ENCODE measurements at places on chromosomes 4 and X. TPM values are rescaled to one million over a fixed set of nuclear protein-coding genes. Genes with fewer than 3 reads are reported as not detected.

GRCh38 chr4:75679876-75680575 is 6.8 kb upstream of the G3BP2 start:
- H3K27me3 ChIP-seq: no peaks in the 10 kb centered on the region
- no peak overlapping the region for H3K4me3 ChIP-seq
- no peaks in the 10 kb centered on the region for H3K36me3 ChIP-seq
- no peak overlapping the region for H3K27ac ChIP-seq

GRCh38 chrX:104254442-104255115 is at the start of gene ESX1:
Gene ESX1 (minus strand): TSS chrX:104254933. CDS start chrX:104254849, 84 bp downstream.
- H3K4me3 ChIP-seq: no peak within 1 kb of the TSS
- peaks cover 7% of the 10 kb centered on the region for H3K27me3 ChIP-seq
- peaks cover 16% of the 10 kb centered on the region for H3K4me1 ChIP-seq
- no peaks in the 10 kb centered on the region for H3K36me3 ChIP-seq
- no peak for DNase-seq

- H3K36me3 ChIP-seq: no peaks in the 10 kb centered on the region
- no peak for DNase-seq
These were observed 574 bp downstream of the BST1 start for GRCh38 chr4:15703439-15703838.

DNA sequence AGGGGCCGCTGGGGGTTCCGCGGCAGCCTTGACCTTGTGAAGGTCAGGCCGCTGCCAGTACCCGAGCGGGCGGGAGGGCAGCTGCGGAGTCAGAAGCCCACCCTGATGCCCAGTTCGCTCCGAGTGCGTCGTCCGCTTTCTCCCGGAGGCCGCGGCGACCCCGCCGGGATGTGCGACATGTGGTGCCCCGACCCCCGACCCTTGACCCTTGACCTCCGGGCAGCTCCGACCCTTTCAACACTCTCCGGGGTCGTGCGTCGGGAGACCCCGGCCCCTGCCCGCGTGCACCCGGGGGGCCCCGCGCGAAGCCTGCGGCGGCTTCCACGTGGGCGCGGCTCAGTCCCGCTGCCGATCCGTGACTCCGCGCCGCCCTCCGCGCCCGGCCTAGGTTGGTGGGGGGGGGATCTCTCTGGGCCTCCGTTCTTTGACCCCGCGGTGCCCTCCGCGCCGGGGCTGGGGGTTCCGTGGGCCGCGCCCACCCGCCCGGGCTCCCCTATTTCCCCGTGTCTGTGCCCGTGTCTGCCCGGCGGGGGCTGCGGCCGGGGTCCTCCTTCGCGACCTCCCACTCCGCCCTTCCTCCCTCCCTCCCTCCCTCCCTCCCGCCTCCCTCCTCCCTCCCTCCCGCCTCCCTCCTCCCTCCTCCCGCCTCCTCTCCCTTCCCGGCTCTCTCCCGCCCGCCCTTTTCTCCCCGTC is 609 bp upstream of the SLC25A6 start:
- H3K27ac ChIP-seq: peak overlapping the region; percentile 87
- H3K36me3 ChIP-seq: peaks cover 29% of the 10 kb centered on the region
- no peaks in the 10 kb centered on the region for H3K27me3 ChIP-seq
- peak overlapping the region; percentile 85 for H3K4me3 ChIP-seq
- peaks cover 24% of the 10 kb centered on the region for H3K4me1 ChIP-seq

DNA sequence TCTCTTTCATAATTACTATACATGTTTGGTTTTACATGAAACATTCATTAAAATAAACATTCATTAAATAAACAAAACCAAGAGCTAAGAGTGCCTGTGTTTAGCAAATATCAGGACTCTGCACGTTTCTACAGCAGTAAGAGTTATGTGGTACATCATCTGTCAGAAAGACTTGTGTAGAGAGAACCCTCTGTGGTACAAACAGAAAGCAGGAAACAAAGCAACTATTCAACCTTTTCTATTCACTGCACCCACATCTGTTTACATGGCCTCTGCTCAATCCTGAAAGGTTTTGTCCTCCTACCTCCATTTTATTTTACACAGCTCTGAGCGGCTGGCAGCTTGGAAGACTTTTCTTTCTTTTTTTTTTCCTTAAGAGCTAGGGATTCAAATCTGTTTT is 90.7 kb upstream of the PCDH18 start:
- no peak for DNase-seq
- H3K36me3 ChIP-seq: no peaks in the 10 kb centered on the region
- H3K4me3 ChIP-seq: no peak overlapping the region
- no peaks in the 10 kb centered on the region for H3K27me3 ChIP-seq
- no peaks in the 10 kb centered on the region for H3K4me1 ChIP-seq

- H3K27me3 ChIP-seq: no peaks in the 10 kb centered on the region
- no peak for DNase-seq
- no peak overlapping the region for H3K27ac ChIP-seq
- H3K36me3 ChIP-seq: no peaks in the 10 kb centered on the region
- H3K4me3 ChIP-seq: no peak overlapping the region
- no peaks in the 10 kb centered on the region for H3K4me1 ChIP-seq
These were observed 292.7 kb downstream of the GALNTL6 start for GRCh38 chr4:172105918-172106317.

DNA sequence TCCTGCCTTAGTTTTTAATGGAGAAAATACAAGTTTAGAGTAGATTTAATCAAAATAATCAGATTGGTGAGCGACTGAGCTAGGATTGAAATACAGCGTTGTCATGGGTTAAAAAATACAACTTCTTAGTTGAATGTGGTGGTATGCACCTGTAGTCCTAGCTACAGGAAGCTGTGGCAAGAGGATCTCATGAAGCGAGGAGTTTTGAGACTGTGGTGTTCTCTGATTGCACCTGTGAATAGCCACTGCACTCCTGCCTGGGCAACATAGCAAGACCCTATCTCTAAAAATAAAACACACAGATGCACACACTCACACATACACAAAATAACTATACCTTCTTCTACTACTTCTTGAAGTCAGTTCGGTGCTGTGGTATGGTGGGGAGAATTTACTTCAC is 19.8 kb upstream of the GBA3 start:
- DNase-seq: no peak
- no peaks in the 10 kb centered on the region for H3K36me3 ChIP-seq
- H3K4me1 ChIP-seq: peaks cover 5% of the 10 kb centered on the region

DNA sequence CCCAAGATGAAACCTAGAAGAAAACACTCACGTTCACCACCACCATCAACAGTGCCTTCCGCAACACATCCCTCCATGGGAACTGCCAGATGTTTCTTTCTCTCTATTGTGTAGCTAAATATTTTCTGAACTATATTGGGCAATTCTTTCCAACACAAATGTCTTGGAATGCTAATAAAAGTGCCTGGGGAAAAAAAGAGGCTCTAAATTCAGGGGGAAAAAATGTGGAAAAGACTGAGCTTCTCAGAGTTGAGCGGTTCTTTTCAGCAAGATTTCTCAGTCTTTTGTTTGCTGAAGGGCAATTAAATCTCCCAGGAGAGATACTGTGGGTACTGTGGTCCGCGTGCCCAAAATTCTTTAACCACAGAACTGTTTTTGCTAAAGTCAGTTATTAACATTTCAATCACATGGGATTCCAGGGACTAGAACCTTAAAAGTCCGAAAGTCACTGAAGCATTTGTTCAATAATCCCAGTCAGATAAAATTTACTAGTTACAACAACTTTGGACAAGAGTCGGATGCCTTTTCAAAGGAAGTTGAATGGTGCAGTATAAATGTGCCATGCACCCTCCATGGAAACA is 51.9 kb upstream of the DHRSX start:
- H3K4me3 ChIP-seq: no peak overlapping the region
- H3K36me3 ChIP-seq: no peaks in the 10 kb centered on the region
- DNase-seq: no peak
- H3K27me3 ChIP-seq: no peaks in the 10 kb centered on the region
- H3K27ac ChIP-seq: no peak overlapping the region

- no peaks in the 10 kb centered on the region for H3K27me3 ChIP-seq
- H3K4me1 ChIP-seq: no peaks in the 10 kb centered on the region
- H3K27ac ChIP-seq: no peak overlapping the region
- DNase-seq: no peak
- H3K36me3 ChIP-seq: no peaks in the 10 kb centered on the region
- no peak overlapping the region for H3K4me3 ChIP-seq
These were observed 44.0 kb upstream of the CT47C1 start for GRCh38 chrX:119028733-119029330.

DNA sequence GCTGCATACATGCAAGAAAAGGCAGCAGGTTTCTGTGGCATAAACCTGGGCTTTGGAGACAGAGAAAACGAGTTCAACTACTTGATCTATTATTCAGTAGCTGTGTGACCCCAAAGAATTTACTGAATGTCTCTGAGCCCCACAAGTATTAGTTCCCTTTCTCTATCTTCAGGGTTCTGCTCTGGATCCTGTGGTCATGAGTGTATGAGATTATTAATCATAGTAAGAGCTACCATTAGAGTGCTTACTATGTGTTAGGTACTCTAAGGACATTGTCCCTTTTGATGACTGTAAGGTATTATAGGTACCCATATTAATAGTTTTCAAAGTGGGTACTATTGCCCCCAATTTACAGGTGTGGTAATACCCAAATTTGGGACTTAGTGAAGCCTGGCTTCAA is 5.5 kb downstream of the TEX13D start:
- no peak overlapping the region for H3K4me3 ChIP-seq
- H3K27me3 ChIP-seq: no peaks in the 10 kb centered on the region
- H3K4me1 ChIP-seq: peaks cover 22% of the 10 kb centered on the region
- H3K27ac ChIP-seq: no peak overlapping the region
- H3K36me3 ChIP-seq: no peaks in the 10 kb centered on the region
- DNase-seq: no peak

DNA sequence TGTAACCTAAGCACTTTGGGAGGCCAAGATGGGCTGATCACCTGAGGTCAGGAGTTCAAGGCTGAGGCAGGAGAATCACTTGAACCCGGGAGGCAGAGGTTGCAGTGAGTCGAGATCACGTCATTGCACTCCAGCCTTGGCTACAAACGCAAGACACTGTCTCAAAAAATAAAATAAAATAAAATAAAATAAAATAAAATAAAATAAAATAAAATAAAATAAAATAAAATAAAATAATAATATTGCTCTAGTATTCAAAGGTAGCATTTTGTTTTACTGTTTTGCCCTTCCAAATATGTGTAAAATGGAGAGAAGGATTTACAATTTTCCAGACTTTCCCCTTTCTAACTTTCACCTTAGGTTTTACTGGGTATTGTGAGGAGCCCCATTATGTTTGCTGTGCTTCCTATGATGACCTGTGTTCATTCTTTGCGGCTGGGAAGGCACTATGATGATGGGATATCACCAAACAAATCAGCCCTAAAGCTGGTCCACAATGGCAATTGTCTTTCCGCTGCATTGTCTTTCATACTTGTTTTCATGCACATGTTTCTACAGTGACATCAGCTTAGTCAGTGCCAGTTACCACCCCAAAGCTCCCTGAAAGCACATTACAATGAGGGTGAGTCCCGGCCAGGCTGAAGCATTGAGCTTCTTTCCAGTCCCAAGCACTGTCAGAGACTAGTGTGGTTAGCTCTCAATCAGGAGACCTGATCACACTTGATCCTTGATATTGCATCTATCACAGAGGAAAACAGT is 50.8 kb downstream of the DTHD1 start:
- no peak overlapping the region for H3K27ac ChIP-seq
- H3K4me1 ChIP-seq: peaks cover 11% of the 10 kb centered on the region
- no peak for DNase-seq
- no peaks in the 10 kb centered on the region for H3K36me3 ChIP-seq
- H3K4me3 ChIP-seq: no peak overlapping the region
- H3K27me3 ChIP-seq: no peaks in the 10 kb centered on the region

- no peaks in the 10 kb centered on the region for H3K27me3 ChIP-seq
- H3K4me1 ChIP-seq: no peaks in the 10 kb centered on the region
- no peak for DNase-seq
- no peak overlapping the region for H3K27ac ChIP-seq
- no peak overlapping the region for H3K4me3 ChIP-seq
- H3K36me3 ChIP-seq: no peaks in the 10 kb centered on the region
These were observed 28.4 kb downstream of the CD99L2 start for GRCh38 chrX:150870029-150870428.

GRCh38 chrX:68413254-68413653 is 20.0 kb downstream of the OPHN1 start:
- H3K36me3 ChIP-seq: no peaks in the 10 kb centered on the region
- no peak overlapping the region for H3K27ac ChIP-seq
- H3K27me3 ChIP-seq: peaks cover 3% of the 10 kb centered on the region
- DNase-seq: no peak

- no peaks in the 10 kb centered on the region for H3K36me3 ChIP-seq
- no peak overlapping the region for H3K27ac ChIP-seq
- H3K27me3 ChIP-seq: no peaks in the 10 kb centered on the region
- no peak for DNase-seq
- no peak overlapping the region for H3K4me3 ChIP-seq
These were observed 140.9 kb upstream of the ANXA3 start for GRCh38 chr4:78410676-78411075.

DNA sequence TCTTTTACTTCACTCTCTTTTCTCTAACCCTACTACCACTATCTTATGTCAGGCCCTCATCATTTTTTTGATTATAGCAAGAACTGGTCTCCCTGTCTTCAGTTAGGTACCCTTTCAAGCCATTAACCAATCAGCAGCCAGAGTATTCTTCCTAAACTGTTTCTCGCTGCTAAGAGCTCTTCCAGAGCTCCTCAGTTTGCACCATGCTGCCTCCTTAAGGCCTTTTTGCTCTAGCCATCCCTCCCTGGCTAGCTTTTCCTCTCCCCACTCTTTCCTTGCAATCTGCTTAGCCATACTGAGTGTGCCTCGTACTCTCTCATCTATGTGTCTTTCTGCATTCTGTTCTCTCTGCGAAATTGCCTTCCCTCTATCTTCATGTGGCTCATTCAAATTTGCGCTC is 32.9 kb downstream of the KIF4A start:
- H3K4me1 ChIP-seq: no peaks in the 10 kb centered on the region
- H3K27me3 ChIP-seq: no peaks in the 10 kb centered on the region
- no peak for DNase-seq
- H3K36me3 ChIP-seq: no peaks in the 10 kb centered on the region
- H3K27ac ChIP-seq: no peak overlapping the region

DNA sequence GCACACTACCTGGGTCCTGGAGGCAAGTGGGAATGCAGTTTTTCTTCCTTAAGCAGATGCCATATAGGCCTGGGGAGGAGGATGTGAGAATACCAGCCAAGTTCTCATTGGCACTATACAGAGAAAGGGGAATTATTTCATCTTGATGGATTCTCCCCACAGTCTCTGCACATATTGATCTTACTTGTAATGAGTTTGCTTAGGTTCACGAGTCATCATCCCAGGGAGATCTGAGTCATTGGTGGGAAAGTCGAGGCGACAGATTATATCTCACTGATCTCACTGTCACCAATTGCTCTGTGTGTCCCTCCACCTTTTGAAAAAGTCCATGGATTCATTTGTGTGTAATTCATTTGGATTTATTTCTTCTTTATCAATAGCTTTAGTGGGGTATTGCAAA is 156.8 kb downstream of the AR start:
- no peaks in the 10 kb centered on the region for H3K4me1 ChIP-seq
- H3K27me3 ChIP-seq: no peaks in the 10 kb centered on the region
- H3K4me3 ChIP-seq: no peak overlapping the region
- no peaks in the 10 kb centered on the region for H3K36me3 ChIP-seq

GRCh38 chr4:119490335-119490734 is 138.3 kb downstream of the PDE5A start:
- H3K27me3 ChIP-seq: no peaks in the 10 kb centered on the region
- no peaks in the 10 kb centered on the region for H3K4me1 ChIP-seq
- no peak for DNase-seq
- H3K4me3 ChIP-seq: no peak overlapping the region
- no peak overlapping the region for H3K27ac ChIP-seq

- no peak overlapping the region for H3K27ac ChIP-seq
- H3K4me3 ChIP-seq: no peak overlapping the region
- DNase-seq: no peak
- no peaks in the 10 kb centered on the region for H3K36me3 ChIP-seq
These were observed 86.8 kb upstream of the ETNPPL start for GRCh38 chr4:108849611-108850168.

CFAP99 gene
- not detected for total RNA-seq

SLC6A8 gene
- 1.4 TPM for total RNA-seq

GPC3 gene
- total RNA-seq: not detected

JCHAIN gene
- total RNA-seq: 3.5 TPM

TRPC5OS gene
- total RNA-seq: not detected

RAB41 gene
- total RNA-seq: not detected

MRPS18C gene
- total RNA-seq: 26.0 TPM

KLKB1 gene
- 0.95 TPM for total RNA-seq
